ENCODE measurements at places on chromosomes 4 and X.
A peak's percentile ranks its signal among the peaks of the same experiment; 100 is the strongest.

DNA sequence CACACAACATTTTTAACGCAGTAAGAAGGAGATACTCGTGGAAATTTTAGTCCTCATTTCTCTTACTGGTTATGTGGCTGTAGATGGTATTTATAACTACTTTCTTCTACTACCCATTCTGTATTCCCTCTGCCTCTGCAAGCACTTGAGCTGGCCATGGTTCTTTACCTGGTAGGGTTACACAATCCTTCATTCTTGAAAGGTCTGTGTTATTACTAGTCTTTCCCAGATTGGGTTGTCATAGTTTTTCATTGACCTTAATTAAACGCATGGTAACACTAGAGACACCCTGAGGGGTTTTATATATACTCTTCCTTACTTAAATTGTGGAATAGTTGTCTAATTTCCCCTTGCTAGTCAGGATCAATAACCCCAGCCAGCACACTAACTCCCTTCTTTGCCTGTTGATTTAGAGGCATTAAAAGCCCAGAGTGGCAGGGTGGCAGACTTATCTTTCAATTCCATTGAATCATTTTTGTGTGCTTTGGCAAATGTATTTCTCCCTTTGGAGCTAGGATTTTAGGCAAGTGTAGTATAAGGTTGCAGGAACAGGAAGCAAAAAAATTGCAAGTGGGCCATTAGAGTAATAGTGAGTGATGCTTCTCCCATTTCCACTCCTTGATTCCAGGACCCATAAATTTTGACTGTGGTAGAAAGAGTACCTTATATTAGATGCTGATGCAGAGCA is 113.6 kb upstream of the EMCN start:
- no peak for DNase-seq

GRCh38 chr4:142840516-142841123 is 5.5 kb downstream of the INPP4B start:
- peak; percentile 23 for DNase-seq

DNA sequence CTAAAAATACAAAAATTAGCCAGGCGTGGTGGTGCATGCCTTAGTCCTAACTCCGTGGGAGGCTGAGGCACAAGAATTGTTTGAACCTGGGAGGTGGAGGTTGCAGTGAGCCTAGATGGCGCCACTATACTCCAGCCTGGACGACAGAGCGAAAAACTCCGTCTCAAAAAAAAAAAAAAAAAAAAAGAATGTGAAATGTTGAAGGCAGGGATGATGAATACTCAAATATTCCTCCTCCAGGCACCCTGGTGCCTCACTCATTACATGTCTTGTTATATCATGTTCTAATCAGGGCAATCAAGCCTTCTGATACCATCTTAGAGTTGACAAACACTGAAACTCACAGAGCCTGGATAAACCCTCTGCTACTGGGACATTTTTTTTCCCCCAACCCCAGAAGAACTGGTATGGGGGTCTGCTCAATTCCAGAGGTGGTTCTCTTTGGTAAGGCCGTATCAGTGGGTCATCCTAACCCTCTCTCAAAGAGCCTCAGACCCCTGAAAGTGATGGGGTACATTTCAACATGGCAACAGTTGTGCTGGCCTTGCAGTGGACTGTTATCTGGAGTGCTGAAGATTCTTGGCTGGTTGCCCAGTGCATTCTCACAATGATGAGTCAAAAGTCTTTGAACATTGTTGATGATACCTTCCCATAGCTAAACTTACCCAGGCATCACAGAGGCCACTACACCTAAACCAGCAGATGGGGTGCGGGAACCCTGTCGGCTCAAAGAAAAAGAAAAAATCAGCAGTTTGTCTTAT is 2.4 kb upstream of the SH3KBP1 start:
- DNase-seq: peak; percentile 85

DNA sequence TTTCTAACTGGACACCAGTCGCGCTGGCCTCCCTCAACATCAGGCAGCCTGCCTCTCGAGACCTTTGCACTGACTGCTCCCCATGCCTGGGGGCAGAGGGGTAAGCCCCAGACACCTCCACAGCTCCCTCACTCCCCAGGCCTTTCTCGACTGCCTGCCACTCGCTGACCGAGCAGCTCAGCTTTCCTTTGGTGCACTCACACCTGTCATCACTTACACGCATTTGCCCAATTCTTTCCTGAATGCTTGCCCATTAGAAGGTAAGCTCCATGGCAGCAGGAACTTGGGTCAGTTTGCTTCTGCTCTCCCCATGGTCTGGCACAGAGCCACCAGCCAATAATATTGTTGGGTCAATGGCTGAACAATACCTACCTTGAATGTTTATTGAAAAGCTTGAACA is 32.2 kb upstream of the PROM1 start:
- DNase-seq: no peak

- peak; percentile 99 for DNase-seq
Measured at GRCh38 chrX:48487362-48487798, 11.4 kb downstream of the FTSJ1 start.

GRCh38 chrX:131734621-131735020 is 190.7 kb downstream of the OR13H1 start:
- DNase-seq: no peak

DNA sequence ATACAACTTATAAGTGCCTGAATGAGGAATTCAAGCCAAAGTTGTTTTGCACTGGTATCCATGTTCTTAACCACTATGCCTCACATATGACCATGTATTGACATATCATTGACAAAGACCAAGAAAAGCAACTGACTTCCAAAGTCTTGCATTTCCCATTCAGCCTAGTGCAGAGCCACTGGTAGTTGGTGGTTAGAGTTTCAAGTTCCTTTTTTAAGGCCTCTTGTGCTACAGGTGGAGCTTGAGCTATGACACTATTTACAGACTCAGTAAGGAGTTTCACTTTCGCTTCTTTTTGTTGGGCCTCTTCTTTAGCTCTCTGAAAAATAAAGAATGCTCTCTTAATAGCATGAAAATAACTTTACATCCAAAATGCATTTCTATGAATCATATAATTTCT is 763.0 kb downstream of the DMD start:
- no peak for DNase-seq

DNA sequence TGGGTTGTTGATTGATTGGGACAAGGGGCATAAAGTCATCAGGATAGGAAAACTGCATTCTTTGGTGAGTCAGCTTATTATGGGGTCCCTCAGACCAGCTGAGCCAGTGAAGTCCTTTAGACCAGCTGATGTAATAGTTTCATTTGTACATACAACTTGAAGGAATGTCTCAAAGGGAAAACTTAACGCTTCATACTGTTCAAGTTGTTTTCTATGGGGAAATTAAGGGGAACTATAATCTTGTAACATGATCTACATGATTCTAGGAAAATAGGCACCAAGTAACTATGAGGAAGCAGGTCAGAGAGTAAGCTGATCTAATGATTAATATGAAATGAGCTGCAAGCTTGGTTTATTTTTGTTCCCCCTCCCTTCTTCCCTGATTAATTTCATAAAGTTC is 175.1 kb upstream of the GRID2 start:
- no peak for DNase-seq

- DNase-seq: no peak
Measured at GRCh38 chrX:129743821-129744220, 5.0 kb downstream of the XPNPEP2 start.

GRCh38 chrX:129719931-129720530 is 18.7 kb upstream of the XPNPEP2 start:
- no peak for DNase-seq

GRCh38 chr4:104475652-104476051 is 19.0 kb downstream of the CXXC4 start:
- DNase-seq: no peak

DNA sequence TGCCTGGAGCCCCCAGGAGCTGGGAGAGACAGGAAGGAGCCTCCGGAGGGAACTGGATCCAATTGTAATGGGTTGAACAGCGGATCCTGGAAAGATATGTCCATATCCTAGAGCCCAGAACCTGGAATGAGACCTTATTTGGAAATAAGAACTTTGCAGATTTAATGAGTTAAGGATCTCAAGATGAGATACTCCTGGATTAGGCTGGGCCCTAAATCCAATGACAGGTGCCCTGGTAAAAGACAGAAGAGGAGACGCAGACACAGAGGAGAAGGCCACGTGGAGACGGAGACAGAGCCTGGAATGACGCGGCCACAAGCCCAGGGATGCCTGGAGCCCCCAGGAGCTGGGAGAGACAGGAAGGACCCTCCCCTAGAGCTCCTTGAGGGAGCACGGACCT is 34.1 kb downstream of the P2RY8 start:
- no peak for DNase-seq
